ENCODE measurements at places on chromosomes 4 and X.

- no peak for DNase-seq
Measured at GRCh38 chr4:76342191-76342590, 35.7 kb downstream of the STBD1 start.

GRCh38 chr4:151771664-151772063 lies 10.9 kb upstream of the GATB start:
- DNase-seq: no peak

- no peak for DNase-seq
Measured at GRCh38 chr4:135838889-135839288, 1637.3 kb upstream of the PABPC4L start.

- no peak for DNase-seq
Measured at GRCh38 chrX:110318664-110318968, 731 bp upstream of the AMMECR1 start.

- peak; percentile 65 for DNase-seq
Measured at GRCh38 chr4:13539619-13540445, 4.5 kb downstream of the NKX3-2 start.

GRCh38 chrX:23263892-23264291 lies 70.8 kb upstream of the PTCHD1 start:
- DNase-seq: no peak

- no peak for DNase-seq
Measured at GRCh38 chr4:108166441-108167315, 2.1 kb downstream of the LEF1 start.

DNA sequence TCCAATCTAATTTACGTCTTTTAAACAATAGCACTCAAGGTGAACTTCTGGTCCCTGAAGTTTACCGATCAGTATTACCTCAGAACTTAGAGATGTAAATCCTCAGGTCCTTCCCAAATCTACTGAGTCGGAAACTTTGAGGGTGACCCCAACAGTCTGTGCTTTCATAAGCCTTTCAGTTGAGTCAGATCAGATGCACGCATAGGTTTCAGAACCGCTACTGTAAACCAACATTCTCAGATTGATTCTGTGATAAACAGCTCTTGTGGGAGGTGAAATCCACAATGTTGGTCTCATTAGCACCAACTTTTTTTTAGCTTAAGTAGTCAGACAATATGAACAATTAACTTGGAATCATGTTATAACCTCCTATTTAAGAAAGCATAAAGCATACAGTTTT lies 86.0 kb downstream of the WWC2 start:
- DNase-seq: no peak

GRCh38 chr4:99645036-99645435 lies 12.6 kb downstream of the C4orf54 start:
- DNase-seq: no peak
